ENCODE measurements at places on chromosomes 12 and 14. TPM values are rescaled to one million over a fixed set of nuclear protein-coding genes. Genes with fewer than 3 reads are reported as not detected.

DNA sequence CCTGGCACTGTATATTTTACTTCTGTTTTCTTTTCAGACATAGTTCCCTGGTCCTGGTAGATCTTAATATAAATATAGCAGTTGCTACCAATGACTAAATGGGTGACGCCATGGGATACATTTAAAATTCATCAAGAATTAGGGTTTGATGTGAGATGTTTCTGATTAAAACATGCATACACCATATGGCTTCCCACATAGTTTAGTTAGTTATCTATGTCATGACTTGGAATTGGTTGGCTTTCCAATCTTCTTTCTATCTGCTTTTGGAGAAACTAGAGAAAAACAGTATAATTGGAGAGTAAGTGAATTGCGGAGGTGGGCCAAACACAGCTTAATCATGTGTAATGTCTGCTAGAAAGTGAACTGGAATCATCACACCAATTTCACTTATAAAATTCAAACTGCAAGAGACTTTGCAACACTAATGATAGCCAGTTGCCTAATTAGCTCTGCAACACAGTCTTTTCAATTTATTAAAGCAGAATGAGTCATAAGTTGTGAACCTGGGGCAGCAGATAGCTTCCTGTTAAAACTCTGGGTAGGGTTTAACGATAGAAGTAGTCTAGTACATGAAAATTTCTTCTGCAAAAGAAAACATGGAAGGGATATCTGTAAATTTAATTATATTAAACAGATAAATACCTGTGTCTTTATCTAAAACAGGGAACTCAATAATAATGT lies 295.2 kb downstream of the SLC16A7 start:
- DNase-seq = no peak

GRCh38 chr14:104291123-104292000 lies 153.0 kb downstream of the KIF26A start:
- no peak for DNase-seq

DNA sequence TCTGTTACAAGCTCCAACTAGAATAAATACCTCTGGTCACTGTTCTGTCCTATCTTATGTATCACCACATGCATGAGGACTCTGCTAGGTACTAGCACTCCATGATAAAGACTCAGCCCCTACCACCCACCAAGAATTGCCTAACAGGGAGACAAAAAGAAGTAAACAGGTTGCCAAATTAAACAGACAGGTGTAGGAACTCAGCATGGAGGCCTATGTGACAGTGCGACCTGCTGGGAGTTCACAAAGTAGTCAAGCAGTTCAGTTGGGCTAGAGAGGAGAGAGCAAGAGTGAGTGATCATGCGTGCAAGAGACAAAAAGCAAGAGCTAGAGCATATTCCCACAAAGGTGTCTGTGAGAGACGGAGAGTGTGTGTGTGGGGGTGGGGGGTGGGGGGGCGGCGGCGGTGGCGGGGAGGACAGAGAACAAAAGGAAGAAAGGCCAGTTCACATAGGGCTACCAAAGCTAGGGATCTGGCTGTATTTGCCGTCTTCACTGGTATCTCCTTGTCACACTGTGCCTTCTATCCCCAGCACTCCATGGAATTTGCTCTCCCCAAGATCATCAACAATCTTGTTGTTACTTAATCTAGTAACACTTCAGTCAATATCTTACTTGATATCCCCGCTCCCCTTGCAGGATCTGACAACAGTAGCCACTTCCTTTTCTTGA lies 81.2 kb downstream of the SPPL3 start:
- DNase-seq = no peak

Gene SYNDIG1L
- total RNA-seq = not detected

Gene KCNC2
- total RNA-seq = not detected

Data from mammary epithelial cell (primary cell).